ENCODE measurements at places on chromosomes 5 and 9. TPM values are rescaled to one million over a fixed set of nuclear protein-coding genes. Genes with fewer than 3 reads are reported as not detected.

Gene FSTL4
- 1.4 TPM for total RNA-seq

Gene SPINK4
- not detected for total RNA-seq

Gene NTNG2
- total RNA-seq, result 4.4 TPM

- H3K27ac ChIP-seq, result no peak overlapping the region
- H3K36me3 ChIP-seq, result no peaks in the 10 kb centered on the region
- H3K4me1 ChIP-seq, result no peaks in the 10 kb centered on the region
- H3K27me3 ChIP-seq, result no peaks in the 10 kb centered on the region
- no peak overlapping the region for H3K4me3 ChIP-seq
These were observed 1078.8 kb downstream of the TAF11L14 start for GRCh38 chr5:18712936-18713485.

- H3K27me3 ChIP-seq, result peaks cover 4% of the 10 kb centered on the region
- H3K36me3 ChIP-seq, result no peaks in the 10 kb centered on the region
- peak overlapping the region; percentile 15 for H3K27ac ChIP-seq
- DNase-seq, result no peak
These were observed 594 bp downstream of the ANKRD18A start for GRCh38 chr9:38619556-38620447.

DNA sequence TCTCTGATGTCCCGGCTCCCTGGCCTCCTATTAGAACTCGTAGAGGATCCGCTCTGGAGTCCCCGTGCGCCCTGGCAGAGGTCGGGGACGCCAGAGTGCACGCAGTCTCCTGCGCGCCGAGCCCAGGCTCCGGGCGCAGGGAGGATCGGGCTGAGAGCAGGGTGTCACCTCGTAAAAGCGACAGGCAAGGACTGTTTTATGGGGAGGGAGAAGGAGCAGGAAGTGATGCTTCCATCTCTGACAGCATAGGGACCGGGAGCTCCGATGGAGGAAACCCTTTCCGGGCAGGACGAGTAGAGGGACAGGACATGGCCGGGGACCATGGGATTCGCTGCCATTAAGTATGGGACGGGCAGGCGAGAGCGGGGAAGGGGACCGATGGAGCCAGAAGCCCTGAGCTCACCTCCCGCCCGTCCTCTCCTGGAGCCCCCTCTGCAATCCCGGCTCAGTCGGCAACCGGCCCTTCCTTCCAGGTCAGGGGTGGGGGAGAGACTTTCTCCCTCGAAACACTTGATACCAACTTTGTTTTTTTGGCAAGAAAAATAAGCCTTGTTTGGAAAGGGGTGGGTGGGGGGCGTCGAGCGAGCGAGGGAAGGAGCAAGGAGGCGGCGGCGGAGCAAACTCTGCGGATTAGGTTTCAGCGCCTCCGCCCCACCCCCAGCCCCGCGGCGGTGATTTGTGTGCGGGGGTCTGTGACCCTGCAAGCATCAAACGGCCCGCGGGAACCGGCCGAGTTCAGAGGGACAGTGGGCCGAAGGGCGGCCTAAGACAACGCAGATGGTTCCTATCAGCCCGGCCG, 12.6 kb downstream of the LMX1B start:
- H3K27me3 ChIP-seq, result peaks cover 16% of the 10 kb centered on the region
- H3K36me3 ChIP-seq, result no peaks in the 10 kb centered on the region
- peak overlapping the region; percentile 17 for H3K4me3 ChIP-seq

DNA sequence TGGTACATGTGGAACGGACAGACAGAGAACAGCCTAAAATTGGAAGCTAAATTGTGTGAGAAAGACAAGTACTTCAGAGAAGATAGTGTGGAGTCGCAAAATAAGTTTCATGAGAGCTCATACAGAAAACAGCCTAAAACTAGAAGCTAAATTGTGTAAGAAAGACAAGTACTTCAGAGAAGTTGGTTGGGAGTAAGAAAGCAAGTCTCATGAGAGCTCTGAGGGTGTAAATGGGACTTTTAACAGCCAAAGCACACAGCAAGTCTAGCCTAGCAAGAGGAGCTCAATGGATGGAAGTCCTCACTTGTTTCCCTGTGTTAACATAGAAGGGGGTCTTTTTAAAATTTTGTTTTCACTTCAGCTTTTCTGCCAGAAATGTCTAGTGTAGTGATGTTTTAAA, 93.1 kb downstream of the STK32A start:
- no peak overlapping the region for H3K4me3 ChIP-seq
- no peaks in the 10 kb centered on the region for H3K36me3 ChIP-seq
- H3K27me3 ChIP-seq, result no peaks in the 10 kb centered on the region
- H3K4me1 ChIP-seq, result no peaks in the 10 kb centered on the region
- no peak for DNase-seq
- H3K27ac ChIP-seq, result no peak overlapping the region

DNA sequence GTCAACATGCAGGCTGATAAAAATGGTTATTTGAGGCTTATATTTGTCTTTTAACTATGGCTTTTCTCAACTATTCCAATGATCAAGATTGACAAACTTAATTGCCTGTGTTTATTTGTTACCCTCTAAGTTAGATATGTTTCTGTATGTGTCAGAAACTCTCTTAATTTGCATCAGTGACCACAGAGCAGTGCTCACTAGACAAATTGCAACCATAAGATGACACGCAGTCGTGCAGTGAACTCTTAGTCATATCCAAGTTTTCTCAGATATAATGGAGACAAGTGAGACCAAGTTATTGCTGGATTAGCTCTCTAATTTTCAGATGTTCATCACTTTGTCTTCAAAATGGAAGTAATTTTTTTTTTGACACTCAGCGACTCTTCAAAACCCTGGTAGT, 342.2 kb upstream of the RFX3 start:
- H3K27ac ChIP-seq, result no peak overlapping the region
- H3K4me1 ChIP-seq, result peaks cover 8% of the 10 kb centered on the region
- H3K27me3 ChIP-seq, result no peaks in the 10 kb centered on the region
- H3K36me3 ChIP-seq, result no peaks in the 10 kb centered on the region
- DNase-seq, result no peak
- H3K4me3 ChIP-seq, result no peak overlapping the region

DNA sequence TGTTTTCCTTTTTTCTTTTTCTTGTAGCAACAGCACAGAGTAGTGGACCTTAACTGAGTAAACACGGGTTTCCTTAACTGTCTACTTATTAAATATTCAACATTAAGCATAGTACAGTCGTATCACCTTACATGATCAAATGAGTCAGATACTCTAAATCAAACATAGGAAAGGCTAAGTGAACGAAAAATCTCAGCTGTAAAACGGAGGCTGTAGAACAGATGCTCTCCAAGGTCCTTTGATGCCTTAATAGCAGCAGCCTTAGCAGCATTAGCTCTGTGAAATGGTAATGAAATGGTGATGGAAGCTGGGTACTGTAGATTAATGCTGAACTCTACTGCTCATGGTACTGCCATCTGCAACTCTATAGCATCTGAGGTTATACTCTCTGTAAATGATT, 1433.3 kb upstream of the C9orf72 start:
- no peak for DNase-seq
- H3K4me1 ChIP-seq, result no peaks in the 10 kb centered on the region
- H3K4me3 ChIP-seq, result no peak overlapping the region

DNA sequence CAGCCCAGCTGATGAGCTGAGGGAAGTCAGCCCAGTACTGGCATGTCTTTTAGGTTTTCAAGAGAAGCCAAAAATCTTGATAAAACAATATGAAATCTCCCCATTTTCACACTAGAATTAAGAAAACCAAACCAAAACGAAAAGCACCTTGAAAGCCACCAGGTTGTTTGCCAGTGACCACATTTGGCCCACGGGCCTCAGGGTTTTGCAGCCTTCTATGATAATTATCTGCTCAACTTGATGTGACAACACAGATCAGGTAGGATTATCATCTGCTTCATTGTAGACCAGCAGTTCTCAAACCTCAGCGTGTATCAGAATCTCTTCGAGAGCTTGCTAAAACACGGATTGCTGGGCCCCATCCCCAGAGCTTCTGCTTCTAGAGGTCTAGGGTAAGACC, 101.4 kb downstream of the GALNT10 start:
- no peak overlapping the region for H3K27ac ChIP-seq
- H3K27me3 ChIP-seq, result no peaks in the 10 kb centered on the region
- H3K36me3 ChIP-seq, result no peaks in the 10 kb centered on the region
- H3K4me1 ChIP-seq, result peaks cover 11% of the 10 kb centered on the region

DNA sequence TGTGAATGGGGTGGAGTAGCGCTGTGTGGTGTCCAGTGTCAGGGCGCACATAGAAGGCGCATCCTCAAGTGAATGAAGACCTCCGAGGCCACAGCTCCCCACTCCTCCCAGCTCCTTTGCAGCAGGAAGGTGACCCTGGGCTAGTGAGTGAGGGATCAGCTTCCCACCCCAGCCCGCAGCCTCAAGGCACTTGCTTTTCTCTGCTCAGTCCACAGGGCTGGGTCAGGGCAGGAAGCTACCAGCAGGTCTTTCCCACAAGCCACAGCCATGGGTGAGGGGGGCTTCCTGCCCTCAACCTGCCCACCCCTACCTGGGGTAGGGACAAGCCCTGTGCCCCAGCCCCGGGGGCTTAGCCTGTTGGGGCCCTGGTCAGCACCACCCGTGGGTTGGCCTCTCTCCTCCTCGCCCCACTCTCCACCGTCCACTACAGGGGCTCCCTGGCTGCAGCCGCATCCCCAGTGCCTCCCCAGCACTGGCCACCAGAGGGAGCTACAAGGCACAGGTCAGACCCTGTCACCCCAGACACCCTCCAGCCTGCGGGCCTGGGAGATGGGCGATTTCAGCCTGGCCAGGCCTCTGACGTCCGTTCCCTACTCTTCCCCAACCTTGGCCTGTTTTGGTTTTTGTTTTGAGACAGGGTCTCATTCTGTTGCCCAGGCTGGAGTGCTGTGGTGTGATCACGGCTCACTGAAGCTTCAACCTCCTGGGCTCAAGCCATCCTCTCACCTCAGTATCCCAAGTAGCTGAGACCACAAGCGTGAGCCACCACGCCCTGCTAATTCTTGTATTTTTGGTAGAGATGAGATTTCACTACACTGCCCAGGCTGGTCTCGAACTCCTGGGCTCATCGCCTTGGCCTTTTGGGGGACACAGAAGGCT, 1.3 kb upstream of the ABCA2 start:
- no peaks in the 10 kb centered on the region for H3K27me3 ChIP-seq
- H3K27ac ChIP-seq, result no peak overlapping the region
- H3K36me3 ChIP-seq, result no peaks in the 10 kb centered on the region
- H3K4me3 ChIP-seq, result no peak overlapping the region

- no peak overlapping the region for H3K4me3 ChIP-seq
- peak; percentile 68 for DNase-seq
- H3K36me3 ChIP-seq, result no peaks in the 10 kb centered on the region
- no peak overlapping the region for H3K27ac ChIP-seq
- no peaks in the 10 kb centered on the region for H3K27me3 ChIP-seq
These were observed 106.8 kb downstream of the PDE6A start for GRCh38 chr5:149837680-149838269.

DNA sequence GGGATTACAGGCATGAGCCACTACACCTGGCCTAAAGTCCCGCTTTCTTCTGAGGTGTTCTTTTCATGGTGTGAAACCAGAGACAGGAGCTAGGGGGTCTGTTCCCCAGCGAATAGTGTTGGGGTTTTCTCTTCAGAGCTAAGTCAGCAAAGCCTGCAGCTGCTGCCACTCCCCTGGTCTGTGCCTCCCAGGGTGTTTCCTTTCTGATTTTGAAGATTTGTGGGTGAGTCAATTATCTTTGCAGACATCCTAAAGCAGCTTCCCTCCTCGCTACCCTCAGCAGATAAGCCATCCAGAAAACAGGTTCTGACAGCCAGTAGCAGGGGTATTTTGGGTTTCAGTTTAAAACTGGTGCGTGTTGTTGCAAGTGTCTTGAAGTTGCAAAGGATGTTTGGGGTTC, 72.0 kb upstream of the IQGAP2 start:
- H3K27ac ChIP-seq, result no peak overlapping the region
- no peaks in the 10 kb centered on the region for H3K4me1 ChIP-seq
- no peak for DNase-seq
- no peaks in the 10 kb centered on the region for H3K27me3 ChIP-seq

All from lung (tissue), 17 donors.